NK-92 treated with Interleukin-12 subunit alpha and Interleukin-12 subunit beta, amount 100 ng/mL, for 24 hours (cell line): ENCODE measurements at places on chromosomes 6 and 20.

DNA sequence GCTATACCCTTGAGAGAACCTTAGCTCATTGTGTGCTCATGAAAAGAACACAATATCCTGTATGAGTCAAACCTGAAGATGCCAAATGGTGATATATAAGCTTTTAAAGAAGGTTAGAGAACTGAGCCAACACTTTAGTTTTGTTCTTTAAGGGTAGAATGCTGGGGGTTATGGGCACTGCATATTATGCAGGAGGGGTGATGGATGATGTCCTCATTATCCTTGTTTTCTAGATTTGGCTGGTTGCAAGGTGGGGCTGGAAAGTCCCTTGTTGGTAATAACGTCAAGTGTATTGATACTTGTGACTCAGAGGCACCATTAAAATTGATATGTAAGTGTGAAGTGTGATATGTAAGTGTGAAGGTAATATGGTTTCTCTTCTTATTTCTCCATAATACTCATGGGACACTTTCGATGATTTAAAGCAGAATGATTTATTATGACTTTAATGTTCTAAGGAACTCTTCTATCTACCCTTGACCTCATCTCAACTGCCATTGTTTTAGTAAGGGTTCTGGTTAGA, 113.7 kb upstream of the DTNBP1 start:
- no peak for DNase-seq

- no peak for DNase-seq
These were observed 115.0 kb downstream of the SLC24A3 start for GRCh38 chr20:19327401-19327800.

DNA sequence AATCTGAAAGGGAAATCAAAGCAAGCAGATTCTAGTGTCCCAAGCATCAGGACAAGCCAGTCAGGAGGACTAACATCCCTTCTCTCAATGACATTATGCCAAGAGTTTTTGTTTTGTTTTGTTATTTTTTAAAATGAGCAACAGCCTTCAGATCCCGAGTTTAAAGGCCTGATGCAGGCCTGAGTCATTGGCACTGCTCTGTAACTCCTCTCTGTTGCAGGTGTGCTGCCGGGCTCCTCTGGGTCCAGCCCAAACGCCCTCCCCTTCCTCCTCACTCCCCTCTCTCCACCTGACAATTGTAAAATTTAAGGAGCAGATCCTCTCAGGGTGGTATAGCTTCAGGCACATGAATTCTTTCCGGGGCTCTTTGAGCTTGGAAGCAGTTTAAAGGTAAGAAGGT, 502.0 kb downstream of the BMP2 start:
- no peak for DNase-seq

GRCh38 chr6:41648070-41648585, 9.9 kb downstream of the MDFI start:
- no peak for DNase-seq

DNA sequence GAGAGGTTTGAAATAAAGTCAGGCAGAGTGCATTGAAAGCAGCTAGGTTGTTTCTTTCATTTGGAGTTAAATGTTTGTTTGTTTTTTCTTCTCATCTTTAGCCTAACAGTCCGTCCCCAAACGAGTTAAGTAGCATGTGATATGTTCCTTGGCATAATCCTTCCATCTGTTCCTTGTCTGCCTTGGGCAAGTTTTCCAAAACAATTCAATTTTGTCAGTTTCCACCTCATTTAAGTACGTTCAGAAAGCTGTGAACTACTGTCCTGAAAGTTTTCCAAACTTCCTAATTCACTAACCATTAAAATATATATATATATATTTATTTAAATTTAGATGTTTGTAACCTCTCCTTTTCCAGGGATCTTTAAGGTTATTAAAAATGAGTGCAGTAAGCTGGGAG, 61.8 kb upstream of the HDAC2 start:
- no peak for DNase-seq

- no peak for DNase-seq
These were observed 144.5 kb upstream of the DST start for GRCh38 chr6:56787209-56787608.

- no peak for DNase-seq
These were observed 32.3 kb downstream of the SNAP25 start for GRCh38 chr20:10250902-10251301.

DNA sequence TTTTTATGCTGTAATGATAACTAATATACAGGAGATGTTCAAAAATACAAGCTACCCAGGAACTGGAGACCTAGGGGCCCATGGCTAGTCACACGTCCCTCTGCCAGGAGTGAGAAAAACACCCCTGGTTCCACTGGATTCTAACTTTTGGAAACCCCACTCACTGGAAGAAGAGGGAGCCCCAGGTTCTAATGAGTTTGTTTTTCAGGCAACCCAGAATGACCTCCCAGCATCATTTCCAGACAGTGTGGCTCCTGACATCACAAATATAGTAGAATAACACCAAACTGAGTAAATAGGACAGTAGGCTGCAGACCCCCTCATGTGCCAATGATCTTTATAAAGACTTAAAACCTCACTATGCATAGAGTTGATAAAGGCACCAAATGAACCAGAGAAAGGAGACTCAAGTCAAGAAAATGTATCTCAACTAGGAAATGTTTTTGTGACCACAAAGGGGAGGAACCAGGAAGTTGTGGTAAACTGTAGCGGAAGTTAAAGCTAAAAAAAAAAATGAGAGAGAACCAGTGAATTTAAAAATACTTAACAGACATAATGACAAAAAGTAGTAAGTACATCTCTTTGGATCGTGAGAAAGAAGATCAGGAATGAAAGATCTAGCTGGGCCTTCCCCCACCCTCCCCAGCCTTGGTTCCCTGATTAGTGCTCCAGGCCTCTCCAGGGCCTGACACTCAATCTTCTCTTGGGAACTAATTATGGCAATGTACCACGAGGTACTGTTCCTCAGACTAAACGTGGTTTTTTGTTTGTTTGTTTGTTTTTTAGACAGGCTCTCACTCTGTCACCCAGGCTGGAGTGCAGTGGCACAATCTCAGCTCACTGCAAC, 19.8 kb downstream of the HLA-E start:
- DNase-seq = no peak
